ENCODE measurements at places on chromosomes 11 and 22. TPM values are rescaled to one million over a fixed set of nuclear protein-coding genes. Genes with fewer than 3 reads are reported as not detected.

Gene OR4A16
- total RNA-seq: not detected

Gene SOX6
- total RNA-seq: 0.50 TPM

Gene CHRM4
- total RNA-seq: not detected

Gene SERGEF
- 37.9 TPM for total RNA-seq

Gene MS4A3
- total RNA-seq: not detected

Gene GRAMD1B
- total RNA-seq: 5.0 TPM

Gene KRTAP5-7
- not detected for total RNA-seq

Gene SLC25A1
- total RNA-seq: 82.3 TPM

Gene INS
- not detected for total RNA-seq

Gene SCN4B
- total RNA-seq: not detected

Gene DGAT2
- total RNA-seq: 0.25 TPM

Gene SCGB1D1
- not detected for total RNA-seq

Gene CARS1
- 54.2 TPM for total RNA-seq

Gene MMP3
- 0.06 TPM for total RNA-seq

Gene USP2
- 0.06 TPM for total RNA-seq

Gene KCTD14
- total RNA-seq: 0.25 TPM

Gene DDX25
- total RNA-seq: not detected

Gene C11orf97
- not detected for total RNA-seq

Gene SEC14L6
- 0.12 TPM for total RNA-seq

Gene SLC22A25
- not detected for total RNA-seq

Gene MAPK8IP2
- 0.13 TPM for total RNA-seq

Gene CSF2RB
- 1.5 TPM for total RNA-seq

Gene PANX3
- total RNA-seq: not detected

Gene UPK2
- not detected for total RNA-seq

Gene RTN4RL2
- not detected for total RNA-seq

Gene TRIM6
- total RNA-seq: 2.9 TPM
